GM23338 (cell line): ENCODE measurements at places on chromosomes 11 and 22. TPM values are rescaled to one million over a fixed set of nuclear protein-coding genes. Genes with fewer than 3 reads are reported as not detected.

The VWCE gene
- 13.1 and 16.9 TPM in 2 replicates for total RNA-seq

The SNX32 gene
- total RNA-seq: 0.49 TPM in 1 of 2 replicates, not detected in the other

The SYT9 gene
- total RNA-seq: 2.4 and 2.7 TPM in 2 replicates

The CLMP gene
- 18.4 and 22.2 TPM in 2 replicates for total RNA-seq

The PRDX5 gene
- total RNA-seq: 202 and 212 TPM in 2 replicates

The CHST1 gene
- total RNA-seq: 1.7 and 2.7 TPM in 2 replicates

The BTG4 gene
- 0.31 TPM in 1 of 2 replicates, not detected in the other for total RNA-seq

The PRR33 gene
- total RNA-seq: 0.04 TPM in 1 of 2 replicates, not detected in the other
